Pancreas (tissue), 10 donors: ENCODE measurements at places on chromosomes 2 and 18.

DNA sequence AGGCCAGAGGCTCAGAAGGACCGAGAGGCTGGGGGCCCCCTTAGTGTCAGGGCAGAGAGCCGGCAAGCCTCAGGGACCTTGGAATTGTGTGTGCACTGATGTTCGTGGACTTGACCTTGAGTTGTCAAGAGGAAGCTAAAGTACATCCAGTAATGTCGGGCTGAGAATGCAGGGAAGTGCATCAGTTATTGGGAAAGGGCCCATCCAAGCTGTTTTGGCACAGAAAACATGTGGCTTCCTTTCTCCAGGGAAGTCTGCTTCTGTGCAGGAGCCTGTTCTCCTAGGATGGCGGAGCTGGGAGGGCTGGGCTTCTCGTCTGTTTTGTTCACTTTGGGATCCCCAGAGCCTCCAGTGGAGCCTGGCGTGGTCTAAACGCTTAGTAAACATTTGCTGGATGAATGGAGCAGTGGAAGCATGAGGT, 23.7 kb downstream of the ATOH8 start:
- no peak for DNase-seq

GRCh38 chr2:46451131-46451711, 28.1 kb upstream of the TMEM247 start:
- DNase-seq, result no peak

DNA sequence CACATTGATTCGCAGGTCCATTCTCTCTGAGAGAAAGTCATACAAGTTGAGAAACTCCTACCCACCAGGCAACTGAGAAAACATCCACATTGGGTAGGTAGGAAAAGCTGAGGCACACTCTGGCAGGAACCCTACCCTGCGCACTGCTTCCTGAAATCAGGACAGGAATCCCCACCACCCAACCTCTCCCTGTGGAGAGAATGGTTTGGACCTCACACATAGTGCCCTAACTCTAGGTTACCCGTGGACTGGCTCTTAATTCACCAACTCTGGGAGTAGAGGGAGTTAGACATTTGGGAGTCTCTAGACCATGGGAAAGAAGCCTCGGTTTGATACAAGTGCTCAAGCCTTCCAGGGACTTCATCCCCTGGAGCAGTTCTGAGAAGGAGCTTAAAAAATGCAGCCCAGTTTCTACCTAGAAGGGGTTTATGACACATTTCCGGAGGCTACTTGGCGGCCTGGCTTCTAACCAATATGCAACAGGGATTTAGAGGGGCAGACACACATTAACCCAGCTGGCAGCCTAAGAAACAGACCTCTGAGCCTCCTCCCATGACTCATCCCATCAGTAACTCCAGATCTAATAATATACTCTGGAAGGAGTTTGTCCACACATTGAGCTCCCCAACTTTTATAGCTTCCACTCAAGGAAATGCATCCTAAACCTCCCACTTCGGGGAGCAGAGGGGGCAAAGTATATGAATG, 136.7 kb downstream of the EML6 start:
- DNase-seq, result no peak

- no peak for DNase-seq
Measured at GRCh38 chr2:126646026-126646425, 9.9 kb upstream of the GYPC start.

GRCh38 chr2:226701052-226701451, 98.6 kb downstream of the IRS1 start:
- no peak for DNase-seq

- DNase-seq, result peak; percentile 2
Measured at GRCh38 chr2:239825705-239825979, 199.5 kb downstream of the NDUFA10 start.

GRCh38 chr2:73651591-73652230, 9.5 kb upstream of the NAT8 start:
- DNase-seq, result no peak
